ENCODE measurements at places on chromosomes 11 and 22. TPM values are rescaled to one million over a fixed set of nuclear protein-coding genes. Genes with fewer than 3 reads are reported as not detected.

The CARNS1 gene
- polyA plus RNA-seq: 0.12 TPM

The TBC1D22A gene
- polyA plus RNA-seq: 9.7 TPM

The NNMT gene
- 295 TPM for polyA plus RNA-seq

The IZUMO1R gene
- not detected for polyA plus RNA-seq

The RIC3 gene
- polyA plus RNA-seq: 2.3 TPM

Data from A549 (cell line).